Hematopoietic multipotent progenitor cell treated with erythropoietin and hydrocortisone succinate and interleukin-3 and kit ligand, for 8 days (in vitro differentiated cells): ENCODE measurements at places on chromosomes 2 and 18.

DNA sequence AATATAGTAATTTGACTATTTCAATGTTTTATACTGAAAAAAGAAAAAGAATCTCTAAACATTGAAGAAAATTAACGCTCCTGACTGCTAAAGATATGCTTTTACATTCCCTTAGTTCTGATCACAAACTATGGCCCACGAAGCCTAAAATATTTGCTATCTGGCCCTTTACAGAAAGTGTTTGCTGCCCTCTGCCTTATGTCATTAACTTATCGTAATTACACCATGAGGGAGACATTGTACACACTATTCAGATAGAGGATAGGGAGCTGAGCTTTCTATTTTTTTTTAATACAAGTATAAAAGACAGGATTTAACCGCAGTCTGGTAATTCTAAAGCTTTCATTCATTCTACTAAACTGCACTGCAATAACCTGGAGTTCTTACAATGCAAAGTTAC lies 393.1 kb upstream of the DCC start:
- DNase-seq, result no peak

DNA sequence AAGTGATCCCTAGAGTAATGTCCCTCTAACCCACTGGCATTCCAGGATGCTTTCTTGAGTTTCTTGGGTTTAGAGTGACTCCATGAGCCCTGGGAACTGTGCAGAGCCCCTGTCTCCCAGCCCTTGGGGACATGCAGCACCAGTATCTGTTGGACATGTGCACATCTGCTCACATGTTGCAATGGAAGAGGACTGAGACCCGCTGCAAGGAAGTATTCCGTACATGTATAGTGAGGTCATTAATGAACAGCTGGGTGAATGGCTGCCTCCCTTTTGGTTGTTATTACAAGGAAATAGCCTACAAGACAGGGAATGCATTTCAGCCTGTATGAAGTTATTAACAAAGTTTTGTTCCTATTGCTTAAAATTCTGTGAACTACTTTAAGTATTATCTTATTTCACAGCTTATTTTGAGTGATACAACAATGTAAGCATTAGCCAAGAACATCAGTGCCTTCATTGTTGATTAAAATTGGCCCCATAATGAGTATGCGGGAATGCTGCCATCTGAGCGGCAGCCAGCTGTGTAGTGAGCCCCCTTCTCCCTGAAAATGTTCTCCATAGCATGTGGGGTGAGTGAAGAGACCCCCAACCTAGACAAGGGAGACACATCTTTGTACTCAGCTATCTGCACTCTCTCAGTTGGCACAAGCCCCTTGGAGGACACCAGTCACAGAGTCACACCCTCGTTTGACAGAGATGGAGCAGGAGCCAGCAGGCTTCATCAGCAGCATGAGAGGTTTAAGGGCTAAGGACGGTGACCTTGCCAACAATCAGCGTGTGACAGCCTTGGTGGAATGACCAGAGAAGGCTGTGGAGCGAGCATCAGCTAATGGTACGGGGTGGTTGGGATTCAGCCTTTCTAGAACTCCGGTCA lies 87.4 kb downstream of the FAM210A start:
- DNase-seq, result no peak

DNA sequence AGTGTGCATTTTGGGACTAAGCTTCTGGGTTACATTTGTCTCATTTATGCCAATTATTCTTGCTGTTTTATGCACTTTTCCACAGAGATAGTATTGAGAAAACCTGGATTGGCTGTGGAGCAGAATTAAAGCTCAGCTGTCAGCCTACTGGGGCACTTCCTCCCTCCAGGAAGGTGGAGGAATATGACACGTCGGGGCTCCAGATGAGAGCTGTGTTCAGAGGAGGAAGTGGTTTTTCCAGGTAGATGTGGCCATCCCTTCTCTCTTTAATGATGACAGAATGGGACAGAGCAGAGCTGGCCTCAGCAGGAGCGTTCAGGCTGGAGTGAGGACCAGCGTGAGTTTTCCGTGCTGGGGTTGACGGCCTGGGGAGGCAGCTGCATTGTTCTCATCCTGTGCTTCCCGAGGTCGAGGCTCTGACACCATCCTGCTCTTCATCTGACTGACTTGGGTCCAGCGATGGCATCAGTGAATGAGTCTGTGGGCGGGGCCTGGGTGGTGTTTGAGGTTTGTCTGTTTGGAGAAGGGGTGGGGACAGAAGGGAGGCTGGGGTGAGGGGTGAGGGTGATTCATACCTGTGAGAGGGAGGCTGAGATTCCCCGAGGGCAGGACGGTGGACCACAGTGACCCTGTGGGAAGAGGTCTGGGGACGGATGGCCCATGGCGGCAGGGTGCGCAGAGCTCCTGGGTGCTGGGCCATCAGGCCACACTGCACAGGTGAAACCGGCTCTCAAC lies 207.0 kb downstream of the LDLRAD4 start:
- no peak for DNase-seq

- no peak for DNase-seq
Observed at GRCh38 chr2:29224693-29225551, 109.7 kb downstream of the CLIP4 start.

GRCh38 chr2:190664240-190664639 lies 15.4 kb downstream of the NAB1 start:
- DNase-seq, result no peak

GRCh38 chr18:66872277-66872676 lies 268.4 kb upstream of the CDH19 start:
- DNase-seq, result peak; percentile 11

DNA sequence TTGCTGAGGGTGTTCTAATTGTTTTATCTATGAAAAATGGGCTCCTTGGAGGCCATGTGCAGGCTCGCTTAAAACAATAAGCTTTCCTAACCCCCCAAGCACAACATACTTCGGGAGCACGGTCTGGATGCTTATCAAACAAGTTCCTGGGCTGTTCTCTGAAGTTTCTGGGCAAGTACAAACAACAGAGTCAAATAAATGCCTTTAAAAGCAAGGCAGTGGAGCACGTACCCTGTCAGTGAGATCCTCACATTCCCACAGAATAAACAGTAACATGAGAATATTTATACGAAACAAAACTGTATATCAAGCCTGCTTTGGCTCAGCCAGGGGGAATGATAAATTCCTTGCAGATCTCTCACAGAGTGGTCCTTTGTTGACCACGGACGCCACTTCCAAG lies 44.8 kb downstream of the FTCDNL1 start:
- DNase-seq, result no peak

DNA sequence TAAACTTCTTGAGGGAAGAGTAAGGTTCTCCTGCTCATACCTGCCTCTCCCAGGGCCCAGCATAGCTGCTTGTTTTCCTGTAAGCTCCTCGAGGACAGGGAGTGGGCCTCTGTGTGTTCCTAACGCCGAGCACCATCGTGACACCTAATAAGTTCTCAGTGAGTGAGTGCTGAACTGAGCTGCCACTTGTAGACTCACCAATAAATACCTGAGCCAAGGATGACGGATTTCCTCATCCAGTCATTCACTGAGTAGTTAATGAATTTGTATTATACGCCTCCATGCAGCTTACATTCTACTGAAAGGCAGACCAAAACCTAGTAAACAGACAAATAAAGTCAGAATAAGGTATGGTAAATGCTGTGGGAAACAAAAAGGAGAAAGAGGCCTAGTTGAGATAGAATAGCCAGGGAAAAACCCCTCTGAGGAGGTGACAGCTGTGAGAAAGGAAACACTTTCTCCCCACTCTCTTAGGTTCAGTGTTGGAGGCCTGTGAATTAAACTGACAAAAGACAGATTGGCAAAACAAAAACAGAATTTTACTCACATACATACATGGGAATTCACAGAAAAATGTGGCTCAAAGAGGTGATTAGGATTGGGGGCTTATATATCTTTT lies 138.6 kb downstream of the B3GNT2 start:
- no peak for DNase-seq

GRCh38 chr18:9824474-9824832 lies 61.3 kb upstream of the TXNDC2 start:
- DNase-seq, result no peak

GRCh38 chr2:238874330-238875050 lies 26.6 kb downstream of the TWIST2 start:
- no peak for DNase-seq

DNA sequence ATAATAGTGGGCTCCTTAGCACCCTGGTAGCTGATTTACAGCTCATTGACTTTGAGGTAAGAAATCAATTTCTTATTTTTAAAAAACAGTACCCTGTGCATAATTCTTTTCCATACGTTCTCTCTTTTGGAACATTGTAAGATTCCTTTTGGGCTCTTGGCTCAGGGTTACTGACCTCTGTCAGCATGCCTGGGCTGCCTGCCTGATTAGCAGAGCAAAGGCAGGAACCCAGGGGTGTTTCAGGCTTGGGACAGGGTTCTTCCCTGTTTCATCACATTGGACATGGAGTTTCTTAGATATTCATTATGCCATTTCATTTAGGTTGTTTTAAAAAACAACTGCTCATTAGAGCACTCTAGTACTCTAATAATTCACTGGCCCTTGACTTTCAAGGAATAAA lies 73.8 kb upstream of the ITM2C start:
- DNase-seq, result no peak

- DNase-seq, result peak; percentile 58
Observed at GRCh38 chr2:16900405-16901025, 234.9 kb upstream of the CYRIA start.
